ENCODE measurements at places on chromosomes 6 and 20.

DNA sequence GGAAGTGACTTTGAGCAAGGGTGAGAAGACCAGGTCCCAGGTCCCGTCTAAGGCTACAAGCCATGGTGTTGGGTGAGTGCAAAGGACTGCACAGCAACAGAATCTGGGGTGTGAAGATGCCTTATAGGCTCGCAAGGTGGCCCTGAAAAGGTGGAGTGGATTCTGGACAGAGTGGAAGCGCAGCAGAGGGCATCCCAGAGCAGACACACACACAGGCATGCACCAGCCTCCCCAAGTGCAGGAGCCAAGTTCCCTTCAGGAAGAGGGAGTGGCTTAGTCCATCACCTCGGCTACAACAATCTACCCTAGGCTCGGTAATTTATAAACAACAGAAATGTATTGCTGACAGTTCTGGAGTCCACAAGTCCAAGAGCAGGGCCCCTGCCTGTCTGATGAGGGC, 180.1 kb upstream of the PDE10A start:
- no peak for DNase-seq

GRCh38 chr6:15585760-15586214, 77.0 kb downstream of the DTNBP1 start:
- no peak for DNase-seq

GRCh38 chr6:163745536-163746400, 331.2 kb downstream of the QKI start:
- DNase-seq, result no peak

DNA sequence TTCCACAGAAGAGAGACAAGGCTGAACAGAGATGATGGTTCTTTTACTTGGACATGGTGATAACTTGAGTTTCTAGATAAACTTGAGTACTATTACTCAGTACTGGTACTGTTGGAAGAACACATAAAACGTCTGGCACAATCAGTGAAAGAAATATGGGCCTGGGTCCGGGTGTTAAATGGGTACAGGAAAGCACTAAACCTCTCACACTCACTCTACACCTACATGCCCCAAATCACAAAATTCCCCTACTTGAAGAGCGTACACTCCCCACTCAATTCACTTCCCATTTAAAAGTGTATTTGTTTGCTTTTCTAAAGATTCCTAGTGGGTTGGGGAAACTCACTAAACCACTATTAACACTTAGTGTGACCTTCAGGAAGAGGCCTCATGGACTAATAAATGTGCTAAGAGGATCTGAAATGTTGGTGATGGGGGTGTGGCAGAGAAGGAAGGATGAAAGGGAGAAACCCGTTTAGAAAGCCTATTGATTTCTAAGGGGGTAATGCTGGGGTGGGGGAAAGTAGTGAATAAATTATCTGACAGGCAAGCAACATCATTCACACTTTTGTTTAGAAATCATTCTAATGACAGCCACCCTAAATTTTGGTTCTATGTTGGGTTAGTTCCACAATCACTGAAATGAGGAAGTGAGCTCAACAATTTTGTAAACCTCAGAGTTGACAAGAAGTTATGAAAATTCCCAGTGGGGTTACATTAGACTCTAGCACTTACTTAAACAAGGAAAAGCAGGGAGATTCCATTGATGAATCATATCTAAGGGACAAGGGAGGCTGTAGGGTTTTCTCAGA, 222.6 kb upstream of the MARCKS start:
- DNase-seq, result no peak

DNA sequence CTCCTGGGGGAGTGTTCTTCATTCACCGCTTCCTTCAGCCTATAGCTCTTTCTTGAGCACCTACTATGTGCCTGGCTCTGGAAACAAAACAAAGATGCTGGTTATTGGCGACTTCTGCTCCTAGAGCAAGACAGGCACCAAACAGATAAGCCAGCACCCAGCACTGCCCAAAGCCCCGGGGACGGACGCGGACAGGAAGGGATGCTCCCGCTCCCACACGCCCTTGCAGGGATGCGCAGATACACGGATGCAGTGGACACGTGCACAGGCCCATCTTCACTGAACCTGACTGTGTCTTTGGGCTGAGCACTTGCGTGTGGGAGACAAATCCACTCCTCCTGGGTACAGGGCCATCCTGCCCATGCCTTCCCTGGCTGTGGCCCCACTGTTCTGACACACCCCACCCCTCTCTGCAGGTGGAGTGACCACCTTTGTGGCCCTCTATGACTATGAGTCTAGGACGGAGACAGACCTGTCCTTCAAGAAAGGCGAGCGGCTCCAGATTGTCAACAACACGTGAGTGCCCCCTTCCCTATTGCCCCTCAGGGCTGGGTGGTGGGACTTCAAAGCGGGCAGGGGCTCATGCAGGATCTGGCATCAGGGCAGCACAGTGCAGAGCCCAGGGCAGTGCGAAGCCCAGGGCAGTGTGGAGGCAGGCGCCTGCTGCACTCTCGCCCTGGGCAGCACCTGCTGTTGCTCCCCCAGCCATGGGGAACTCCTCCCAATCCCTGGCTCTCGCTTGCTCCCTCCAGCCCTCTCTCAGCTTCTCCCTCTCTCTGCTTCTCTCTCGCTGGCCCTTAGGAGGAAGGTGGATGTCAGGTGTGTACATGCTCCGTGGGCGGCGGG, 39.9 kb downstream of the SRC start:
- DNase-seq, result no peak

- no peak for DNase-seq
These were observed 179.7 kb upstream of the EXOC2 start for GRCh38 chr6:872570-873125.

- DNase-seq, result no peak
These were observed 39.7 kb downstream of the SIRPA start for GRCh38 chr20:1934721-1935573.
